ENCODE measurements at places on chromosomes 1 and 21.

DNA sequence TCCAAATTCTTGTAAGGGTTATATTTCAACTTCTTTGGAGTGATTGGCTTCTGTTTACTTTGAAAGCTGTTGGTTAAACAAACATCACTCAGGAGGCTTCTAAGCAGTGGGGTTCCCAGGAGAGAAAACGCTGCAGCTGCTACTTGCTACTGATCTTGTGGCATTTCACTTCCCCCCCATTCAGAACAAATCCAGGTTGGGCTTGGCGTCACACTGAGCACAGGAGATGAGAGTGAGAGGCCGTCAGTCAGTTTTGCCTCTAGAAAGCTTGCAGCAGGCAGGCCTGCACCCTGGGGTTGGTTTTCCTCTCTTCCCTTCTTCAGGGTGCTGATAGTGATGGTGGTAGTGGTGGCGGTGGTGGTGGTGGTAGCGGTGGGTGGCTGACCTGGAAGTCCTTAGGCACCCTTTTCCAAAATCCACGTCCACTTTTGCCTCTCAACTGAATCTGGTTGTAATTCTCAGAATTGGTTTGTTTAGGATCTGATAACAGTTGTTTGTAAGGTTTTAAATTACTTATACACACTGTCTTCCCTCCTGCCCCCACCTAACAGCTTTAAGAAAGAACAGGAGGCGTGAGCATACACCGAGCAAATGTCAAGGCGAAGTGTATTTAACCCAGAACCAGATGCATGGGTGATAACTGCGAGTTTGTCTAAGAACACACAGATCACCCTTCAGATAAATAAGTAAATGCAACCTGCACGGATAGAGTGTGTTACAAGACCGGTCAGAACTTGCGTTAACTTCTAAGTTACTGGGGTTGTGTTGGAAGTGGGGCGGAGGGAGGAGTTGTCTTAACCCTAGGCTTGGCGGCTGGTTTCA is 3.2 kb upstream of the PROX1 start:
- DNase-seq: no peak

DNA sequence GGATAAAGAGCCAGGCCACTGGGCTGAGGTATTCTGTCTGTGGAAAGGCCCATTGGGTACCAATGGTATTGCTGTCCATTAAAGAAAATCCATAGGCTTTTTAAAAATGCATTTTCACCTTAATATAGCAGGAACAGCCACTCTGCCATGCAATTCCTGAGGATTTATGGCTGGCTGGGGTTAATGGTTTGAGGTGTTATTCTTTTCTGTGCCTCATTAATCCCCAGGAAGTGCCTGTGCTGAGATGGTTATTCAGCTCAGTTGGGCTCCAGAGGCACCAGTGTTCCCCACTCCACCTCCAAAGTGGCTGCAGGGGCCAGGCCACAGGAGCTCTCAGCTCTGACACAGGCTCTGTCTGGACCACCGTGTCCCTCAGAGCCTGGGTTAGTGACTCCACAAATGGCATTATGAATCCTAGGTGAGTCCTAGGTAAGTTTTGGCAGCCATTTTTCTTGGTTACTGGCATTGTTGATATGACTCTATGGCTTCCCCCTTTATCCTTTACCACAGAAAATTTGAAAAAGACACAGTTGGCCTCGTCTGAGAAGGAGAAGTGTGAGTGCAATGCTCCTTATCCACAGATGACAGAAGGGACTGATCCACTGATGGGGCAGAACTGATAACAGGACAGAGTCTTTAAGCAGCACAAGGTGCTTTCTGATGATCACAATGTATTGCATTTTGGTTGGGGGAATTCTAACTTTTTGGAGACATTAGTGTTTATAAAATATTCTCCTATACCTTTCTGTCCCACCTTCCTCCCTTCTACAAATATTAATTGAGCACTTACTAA is 2.2 kb upstream of the PAPPA2 start:
- DNase-seq: no peak

- DNase-seq: no peak
Observed at GRCh38 chr1:210340841-210341240, 12.1 kb downstream of the HHAT start.

GRCh38 chr1:183070923-183071618 is 47.9 kb downstream of the LAMC1 start:
- peak; percentile 92 for DNase-seq
